ENCODE measurements at places on chromosomes 2 and 18.

DNA sequence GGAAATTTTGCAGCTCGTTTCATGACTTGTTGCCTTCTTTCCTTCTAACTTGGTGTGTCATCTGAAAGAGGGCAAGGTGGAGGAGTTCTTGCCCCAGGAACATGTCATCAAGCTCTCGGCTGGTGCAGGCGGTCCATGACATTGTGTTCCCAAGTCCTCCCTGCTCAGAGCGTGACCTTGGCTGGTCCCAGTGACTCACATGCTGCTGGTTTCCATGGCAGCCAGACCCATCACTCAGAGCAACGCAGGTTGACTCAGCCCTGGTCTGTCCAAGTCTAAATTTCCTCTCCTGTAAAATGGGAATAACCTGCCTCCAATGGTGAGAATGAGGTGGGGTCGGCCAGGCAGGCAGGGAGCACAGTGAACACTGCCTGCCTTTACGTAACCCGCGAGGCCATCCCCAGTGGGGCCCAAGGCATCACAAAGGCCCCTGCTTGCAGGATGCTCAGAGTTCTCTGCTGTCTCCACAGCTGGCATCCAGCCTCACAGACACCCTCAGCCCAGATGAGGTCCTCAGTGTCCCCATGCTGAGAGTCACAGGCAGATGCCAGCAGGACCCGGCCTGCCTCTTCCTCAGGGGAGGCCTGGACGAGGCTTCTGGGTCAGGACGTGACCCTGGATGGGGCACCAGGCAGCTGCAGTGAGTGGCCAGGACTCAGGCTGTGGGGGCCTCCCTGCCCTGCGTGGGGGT is 143.7 kb downstream of the TPO start:
- no peak for DNase-seq

- DNase-seq = no peak
Measured at GRCh38 chr2:131105950-131106801, 1.0 kb downstream of the PLEKHB2 start.

DNA sequence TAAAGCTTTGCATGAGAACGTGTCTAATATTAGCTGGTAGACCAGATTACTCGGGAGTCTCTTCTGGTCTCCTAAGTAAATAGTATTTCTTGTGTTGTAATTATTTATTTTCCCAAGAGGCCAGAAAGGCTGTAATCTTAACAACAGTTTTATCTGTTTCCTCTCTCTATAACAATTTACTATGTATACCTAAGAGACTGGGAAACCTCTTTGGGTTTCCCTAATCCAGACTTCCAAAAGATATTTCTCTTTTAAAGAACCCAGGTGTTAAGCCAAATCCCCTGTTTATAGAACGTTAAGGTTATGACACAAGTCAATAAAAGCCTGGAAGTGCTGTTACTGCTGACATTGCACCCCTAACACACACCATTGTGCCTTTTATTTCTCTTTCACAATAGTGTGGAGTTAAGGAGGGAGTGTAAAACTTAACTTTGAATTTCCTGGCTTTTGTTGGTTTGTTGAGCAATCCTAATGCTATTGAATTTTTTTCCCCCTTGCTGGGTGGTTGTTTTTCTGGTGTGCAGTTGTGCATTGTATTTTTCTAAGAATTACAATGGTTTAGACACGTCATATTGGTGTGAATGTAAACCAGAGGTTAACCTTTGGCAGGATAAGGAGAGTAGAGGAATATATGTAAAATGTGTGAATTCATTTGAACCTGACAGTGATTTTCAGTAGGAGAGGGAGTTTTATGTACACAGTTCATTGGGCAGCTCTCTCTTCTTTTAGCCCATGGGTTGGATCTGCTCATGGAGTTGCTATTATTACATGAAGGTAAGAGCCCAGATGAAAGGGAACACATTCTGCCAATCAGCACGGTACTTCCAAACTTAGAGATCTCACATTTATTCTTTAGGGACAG is 192.8 kb downstream of the MTX2 start:
- DNase-seq = no peak

- no peak for DNase-seq
Measured at GRCh38 chr2:15122915-15123314, 438.2 kb downstream of the NBAS start.
